ENCODE measurements at places on chromosomes 3 and 15.

GRCh38 chr15:82737975-82738374, 28.3 kb upstream of the AP3B2 start:
- H3K4me3 ChIP-seq = no peak overlapping the region
- H3K27me3 ChIP-seq = no peaks in the 10 kb centered on the region
- no peak for DNase-seq
- no peaks in the 10 kb centered on the region for H3K36me3 ChIP-seq

DNA sequence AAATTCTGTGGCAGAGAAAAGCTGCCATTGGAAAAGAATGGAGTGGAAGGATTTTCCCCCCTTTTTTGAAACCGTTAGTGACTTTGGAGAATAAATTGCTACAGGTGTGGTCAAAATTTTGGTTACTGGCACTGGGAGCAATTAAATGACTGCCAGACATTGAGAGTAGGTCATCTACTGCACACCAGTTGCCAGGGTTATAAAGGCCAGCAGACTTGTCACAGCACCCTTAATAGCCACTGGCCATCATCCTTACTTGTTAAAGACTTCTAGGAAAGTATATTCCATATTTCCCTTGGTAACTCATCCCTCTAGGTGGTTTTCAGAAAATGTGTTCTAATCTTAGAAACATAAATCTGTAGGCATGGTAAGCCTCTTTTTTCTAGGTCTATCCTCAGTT, 8.0 kb downstream of the PIK3CA start:
- no peaks in the 10 kb centered on the region for H3K36me3 ChIP-seq
- H3K27ac ChIP-seq = peak overlapping the region; percentile 43
- no peaks in the 10 kb centered on the region for H3K27me3 ChIP-seq
- no peak overlapping the region for H3K4me3 ChIP-seq

GRCh38 chr3:196689941-196690660, 21.9 kb downstream of the CEP19 start:
- no peak overlapping the region for H3K27ac ChIP-seq
- peaks cover 9% of the 10 kb centered on the region for H3K4me1 ChIP-seq
- DNase-seq = no peak
- H3K4me3 ChIP-seq = no peak overlapping the region
- peaks cover 8% of the 10 kb centered on the region for H3K27me3 ChIP-seq

DNA sequence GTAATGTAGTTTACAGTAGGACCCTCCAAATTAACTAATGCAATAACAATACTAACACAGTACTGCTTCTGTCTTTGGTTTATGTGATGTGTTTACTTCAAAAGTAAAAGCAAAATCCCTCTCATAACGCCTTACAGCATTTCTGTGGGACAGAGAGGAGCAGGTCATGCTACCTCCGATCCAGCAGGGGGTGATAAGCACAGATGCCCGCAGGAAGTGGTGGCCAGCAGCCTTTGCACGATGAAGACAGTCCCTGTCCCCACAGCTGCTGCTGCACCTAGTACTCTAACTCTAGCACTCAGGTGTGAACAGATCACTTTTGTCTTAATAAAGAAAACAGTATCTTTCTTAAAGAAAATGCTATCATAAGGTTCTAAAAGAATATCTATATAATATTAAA, 38.3 kb downstream of the ANO10 start:
- no peak overlapping the region for H3K27ac ChIP-seq
- no peak for DNase-seq
- H3K27me3 ChIP-seq = no peaks in the 10 kb centered on the region
- no peaks in the 10 kb centered on the region for H3K36me3 ChIP-seq

- H3K4me1 ChIP-seq = peaks cover 27% of the 10 kb centered on the region
- no peaks in the 10 kb centered on the region for H3K36me3 ChIP-seq
- no peak overlapping the region for H3K27ac ChIP-seq
- no peak overlapping the region for H3K4me3 ChIP-seq
- H3K27me3 ChIP-seq = no peaks in the 10 kb centered on the region
Measured at GRCh38 chr3:8204853-8205650, 296.6 kb upstream of the LMCD1 start.

DNA sequence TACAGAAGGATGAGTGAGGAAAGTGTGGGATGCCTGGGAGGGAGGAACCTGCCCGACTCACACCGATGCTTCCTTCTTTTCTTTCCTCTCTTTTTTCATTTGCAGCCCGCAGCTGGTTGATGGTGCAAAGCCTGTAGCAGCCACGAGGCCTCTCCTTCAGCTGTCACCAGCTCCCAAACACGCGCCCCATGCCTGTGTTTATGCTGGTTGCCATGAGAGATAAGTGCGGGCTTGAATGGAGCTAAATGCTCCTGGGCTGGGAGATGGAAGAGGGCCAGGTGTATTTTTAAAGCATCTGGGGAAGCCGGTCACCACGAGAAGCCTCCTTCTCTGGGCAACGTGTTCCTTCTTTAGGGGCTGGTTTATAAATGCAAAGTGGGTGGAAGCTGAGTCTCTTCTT, 9.3 kb downstream of the COLQ start:
- no peaks in the 10 kb centered on the region for H3K27me3 ChIP-seq
- H3K36me3 ChIP-seq = no peaks in the 10 kb centered on the region
- H3K4me3 ChIP-seq = no peak overlapping the region
- no peak for DNase-seq
- no peak overlapping the region for H3K27ac ChIP-seq
- peaks cover 3% of the 10 kb centered on the region for H3K4me1 ChIP-seq

- H3K36me3 ChIP-seq = peaks cover 2% of the 10 kb centered on the region
- H3K4me3 ChIP-seq = no peak overlapping the region
- H3K4me1 ChIP-seq = no peaks in the 10 kb centered on the region
- H3K27ac ChIP-seq = no peak overlapping the region
- DNase-seq = no peak
Measured at GRCh38 chr3:150013801-150014200, 43.1 kb upstream of the PFN2 start.
